MG63 (cell line): ENCODE measurements at places on chromosomes 7 and 10. TPM values are rescaled to one million over a fixed set of nuclear protein-coding genes. Genes with fewer than 3 reads are reported as not detected.

Gene FUOM
- total RNA-seq = 10.8 and 50.8 TPM in 2 replicates

Gene POLR1F
- total RNA-seq = 18.2 and 20.4 TPM in 2 replicates

Gene CALN1
- not detected in 2 replicates for total RNA-seq

Gene ATAD1
- 26.9 and 43.8 TPM in 2 replicates for total RNA-seq

Gene ZNF862
- total RNA-seq = 0.52 and 4.5 TPM in 2 replicates

Gene BUD31
- total RNA-seq = 52.0 and 69.0 TPM in 2 replicates

Gene GJD4
- not detected in 2 replicates for total RNA-seq

Gene CPVL
- 7.0 and 8.9 TPM in 2 replicates for total RNA-seq

Gene PAPOLB
- 0.94 TPM in 1 of 2 replicates, not detected in the other for total RNA-seq

Gene METTL27
- not detected in 2 replicates for total RNA-seq

Gene COL13A1
- 8.6 and 9.1 TPM in 2 replicates for total RNA-seq

Gene PSTK
- total RNA-seq = 11.7 and 11.8 TPM in 2 replicates

Gene KNDC1
- total RNA-seq = 0.92 and 1.5 TPM in 2 replicates

Gene GBX1
- not detected in 2 replicates for total RNA-seq

Gene GLCCI1
- 0.76 and 2.9 TPM in 2 replicates for total RNA-seq

Gene C10orf143
- 2.8 and 3.6 TPM in 2 replicates for total RNA-seq

Gene OR6V1
- total RNA-seq = not detected in 2 replicates

Gene AASS
- 0.82 and 3.6 TPM in 2 replicates for total RNA-seq
